ENCODE measurements at places on chromosomes 7 and 10.

DNA sequence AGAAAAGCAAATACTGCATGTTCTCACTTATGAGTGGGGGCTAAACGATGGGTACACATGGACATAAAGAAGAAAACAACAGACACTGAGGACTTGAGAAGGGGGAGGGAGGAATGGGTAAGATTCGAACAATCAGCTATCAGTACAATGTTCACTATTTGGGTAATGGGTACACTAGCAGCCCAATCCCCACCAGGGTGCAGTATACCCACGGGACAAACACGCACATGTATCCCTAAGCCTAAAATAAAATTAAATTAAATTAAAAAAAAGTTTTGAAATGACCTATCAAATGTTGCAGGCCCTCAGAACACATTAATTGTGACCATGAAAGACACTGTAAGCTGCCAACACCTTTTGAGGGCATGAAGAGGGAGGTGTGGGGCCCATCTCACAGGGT lies 316.0 kb downstream of the WDR37 start:
- DNase-seq = no peak

DNA sequence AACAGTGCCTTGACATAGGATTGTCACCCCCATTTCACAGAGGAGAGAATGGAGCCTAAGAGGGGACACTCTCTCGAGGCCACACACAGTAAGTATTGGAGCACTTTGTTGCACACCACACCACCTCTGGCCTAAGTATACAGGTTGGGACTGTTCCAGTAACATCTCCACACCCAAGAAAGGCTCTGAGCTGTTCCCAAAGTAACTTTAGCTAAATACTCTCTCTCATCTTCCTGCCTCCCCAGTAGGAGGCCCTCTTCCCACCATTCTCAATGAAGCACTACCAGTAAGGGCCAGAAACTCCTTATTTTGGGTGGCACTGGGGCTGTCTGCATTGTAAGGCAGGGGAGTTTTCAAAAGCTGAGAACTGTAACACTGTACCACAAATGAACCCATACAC lies 189.5 kb downstream of the ZNF438 start:
- DNase-seq = no peak

GRCh38 chr7:25002786-25003185 lies 22.8 kb upstream of the OSBPL3 start:
- DNase-seq = no peak

DNA sequence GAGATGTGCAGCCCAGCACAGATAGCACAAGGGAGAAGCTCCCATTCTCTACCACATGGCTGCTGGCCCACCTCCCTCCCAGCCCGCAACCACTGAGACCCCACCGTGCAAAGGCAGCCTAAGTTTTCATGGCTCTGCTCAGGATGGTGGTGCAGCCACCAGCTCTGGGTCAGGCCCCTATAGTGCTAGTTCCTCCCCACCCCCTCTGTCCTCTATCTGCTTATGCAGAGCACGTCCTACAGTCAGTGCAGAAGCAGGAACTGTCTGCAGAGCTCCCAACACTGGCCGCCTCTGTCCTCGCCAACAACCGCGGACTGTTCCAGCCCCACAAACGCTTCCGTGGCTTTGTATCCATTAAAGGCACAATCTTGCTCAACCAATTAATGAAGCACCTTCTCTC lies 278.9 kb downstream of the GRID1 start:
- no peak for DNase-seq

GRCh38 chr7:48292949-48293348 lies 121.7 kb downstream of the ABCA13 start:
- DNase-seq = no peak

DNA sequence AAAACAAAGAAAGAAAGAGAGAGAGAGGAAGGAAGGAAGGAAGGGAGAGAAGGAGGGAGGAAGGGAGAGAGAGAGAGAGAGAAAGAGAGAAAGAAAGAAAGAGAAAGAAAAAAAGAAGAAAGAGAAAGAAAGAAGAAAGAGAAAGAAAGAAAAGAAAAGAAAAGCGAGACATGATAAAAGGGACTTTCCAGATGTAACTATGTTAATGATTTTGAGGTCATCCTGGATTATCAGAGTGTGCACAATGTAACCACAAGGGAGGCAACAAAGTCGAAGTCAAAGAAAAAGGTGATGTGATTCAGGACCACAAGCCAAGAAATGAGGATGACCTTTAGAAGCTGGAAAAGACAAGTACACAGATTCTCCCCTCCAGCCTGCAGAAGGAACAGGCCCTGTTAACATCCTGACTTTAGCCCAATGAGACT lies 48.9 kb upstream of the PAX2 start:
- no peak for DNase-seq
